Sciatic nerve (tissue), 2 donors: ENCODE measurements at places on chromosomes 3 and 15.
A peak's percentile ranks its signal among the peaks of the same experiment; 100 is the strongest.

- DNase-seq, result no peak
Observed at GRCh38 chr3:82736696-82737277, 975.3 kb upstream of the GBE1 start.

- no peak for DNase-seq
Observed at GRCh38 chr3:65158023-65158422, 470.2 kb upstream of the ADAMTS9 start.

DNA sequence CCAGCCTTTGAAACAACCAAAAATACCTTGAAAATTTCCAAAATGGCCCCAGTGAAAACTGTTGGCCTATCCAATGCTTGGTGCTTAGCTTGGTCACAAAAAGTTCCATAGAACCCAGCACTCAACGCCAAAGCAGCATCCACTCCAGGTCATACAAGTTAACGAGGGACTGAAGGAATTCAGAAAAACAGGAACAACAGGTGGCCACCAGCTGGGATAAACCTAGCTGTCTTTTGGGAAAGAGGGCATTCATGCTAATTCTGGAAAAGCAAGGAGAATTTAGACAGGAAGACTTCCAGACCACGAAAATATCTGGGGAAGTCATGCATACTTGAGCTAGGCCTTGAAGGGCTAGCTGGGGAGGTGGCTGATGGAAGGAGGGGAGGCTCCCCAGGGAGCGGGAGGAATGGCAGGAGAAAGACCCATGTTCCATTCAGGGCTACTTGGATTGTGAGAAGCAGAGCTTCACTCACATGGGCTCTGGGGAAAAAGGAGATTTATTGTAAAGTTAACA lies 28.6 kb downstream of the COLQ start:
- no peak for DNase-seq

DNA sequence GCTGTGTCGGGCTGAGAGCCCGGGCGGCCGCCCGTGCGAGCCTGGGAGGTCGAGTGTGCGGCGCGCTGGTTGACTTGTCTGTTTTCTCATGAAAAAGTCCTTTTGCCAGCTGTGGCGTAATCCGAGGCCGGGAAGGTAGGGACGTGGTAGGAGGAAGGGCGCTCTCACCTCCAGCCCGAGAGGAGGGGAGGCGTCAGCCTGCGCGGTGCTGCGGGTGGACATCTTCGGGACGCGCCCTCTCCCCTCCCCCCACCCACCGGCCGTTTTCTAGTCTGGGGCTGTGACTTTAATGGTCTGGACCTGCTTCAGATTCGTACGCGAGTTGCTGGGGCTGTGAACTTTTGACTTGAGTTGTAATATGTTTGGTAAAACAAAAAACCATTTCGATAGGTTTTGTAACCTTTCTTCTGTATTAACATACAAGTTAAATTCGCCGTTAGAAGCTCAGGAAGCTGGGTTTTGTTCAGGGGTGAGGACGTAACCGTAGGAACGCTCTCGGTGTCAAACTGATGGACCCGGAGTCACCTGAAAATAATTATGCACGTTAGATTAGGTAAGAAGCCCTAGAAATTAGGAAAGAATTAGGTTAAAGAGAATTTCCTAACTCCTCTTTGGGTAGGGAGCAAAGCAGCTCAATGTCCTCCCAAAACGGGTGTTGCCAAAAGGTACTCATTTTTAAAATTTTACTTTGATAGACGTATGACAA lies 762 bp downstream of the NCK1 start:
- peak; percentile 76 for DNase-seq

DNA sequence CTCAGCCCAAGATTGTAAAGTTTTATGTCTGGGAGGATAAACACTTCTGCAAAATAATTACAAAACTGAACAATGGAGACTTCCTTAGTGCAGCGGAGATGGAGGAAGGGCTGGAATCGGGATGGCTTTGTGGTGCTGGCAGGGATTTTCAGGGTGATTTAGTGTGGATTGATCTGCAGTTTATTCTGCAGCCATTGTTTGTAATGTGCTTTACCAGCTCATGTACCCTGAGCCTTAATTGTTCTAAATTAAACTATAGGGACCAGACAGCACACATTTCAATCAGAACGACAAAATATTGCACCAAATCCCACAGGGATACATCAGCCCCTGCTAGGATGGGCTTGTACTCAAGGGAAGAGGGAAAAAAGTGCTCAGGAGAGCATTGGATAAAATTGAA lies 103.2 kb upstream of the ONECUT1 start:
- DNase-seq, result no peak

DNA sequence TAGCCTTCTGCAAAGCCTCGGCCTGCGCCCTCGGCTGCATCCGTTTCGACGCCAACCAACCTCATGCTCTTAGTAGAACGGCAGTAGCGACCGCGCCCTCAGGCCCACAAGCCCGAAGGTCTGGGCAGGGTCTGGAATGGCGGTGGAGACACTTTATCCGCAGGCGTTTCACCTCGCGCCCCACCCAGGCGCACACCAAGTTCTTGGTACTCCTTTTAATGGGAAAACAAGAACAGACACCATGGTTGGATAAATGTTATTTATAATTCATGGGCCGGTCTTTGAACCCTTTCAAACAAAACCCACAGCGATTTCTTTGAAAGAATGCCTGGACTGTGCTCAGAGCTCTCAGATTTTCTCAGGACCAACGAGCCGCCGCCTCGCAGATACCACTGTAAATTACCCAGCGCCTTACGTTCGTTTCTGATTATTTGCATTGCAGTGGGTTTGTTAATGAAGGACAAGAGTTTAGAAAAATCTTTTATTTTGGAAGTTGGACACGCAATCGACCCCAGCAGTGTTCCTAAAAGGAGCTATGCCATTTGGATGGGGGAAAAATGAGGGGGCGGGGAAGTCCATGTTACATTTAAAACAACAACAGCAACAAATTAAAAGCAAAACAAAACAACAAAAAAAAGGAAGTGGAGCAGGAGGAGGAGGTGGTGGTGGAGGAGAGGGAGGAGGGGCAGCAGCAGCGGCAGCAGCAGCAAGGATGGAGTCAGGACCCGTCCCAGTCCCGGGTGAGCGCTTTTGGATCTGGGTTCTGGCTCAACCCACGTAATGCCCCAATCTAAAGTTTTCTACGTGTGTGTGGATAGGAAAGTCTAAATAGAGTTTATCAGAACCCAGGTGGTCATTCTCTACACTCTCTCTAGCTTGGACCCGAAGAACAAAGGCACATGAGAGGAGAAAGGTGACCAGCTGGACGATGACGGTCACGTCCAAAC lies 993 bp upstream of the ISL2 start:
- no peak for DNase-seq

DNA sequence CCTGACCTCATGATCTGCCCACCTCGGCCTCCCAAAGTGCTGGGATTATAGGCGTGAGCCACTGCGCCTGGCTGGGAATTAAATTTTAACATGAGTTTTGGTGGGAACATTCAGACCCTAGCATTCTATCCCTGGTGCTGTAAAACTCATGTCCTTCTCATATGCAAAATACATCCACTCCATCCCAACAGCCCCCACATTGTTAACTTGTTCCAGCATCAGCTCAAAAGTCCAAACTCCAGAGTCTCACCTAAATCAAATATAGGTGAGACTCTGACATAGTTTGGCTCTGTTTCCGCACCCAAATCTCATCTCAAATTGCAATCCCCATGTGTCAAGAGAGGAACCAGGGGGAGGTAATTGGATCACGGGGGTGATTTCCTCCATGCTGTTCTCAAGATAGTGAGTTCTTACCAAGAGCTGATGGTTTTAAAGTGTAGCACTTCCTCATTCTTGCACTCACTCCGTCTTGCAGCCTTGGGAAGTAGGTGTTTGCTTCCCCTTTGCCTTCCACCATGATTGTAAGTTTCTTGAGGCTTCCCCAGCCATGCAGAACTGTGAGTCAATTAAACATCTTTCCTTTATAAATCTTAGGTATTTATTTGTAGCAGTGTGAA lies 96.2 kb upstream of the PLCL2 start:
- DNase-seq, result no peak

GRCh38 chr15:81160312-81161159 lies 26.5 kb downstream of the CFAP161 start:
- DNase-seq, result peak; percentile 70

DNA sequence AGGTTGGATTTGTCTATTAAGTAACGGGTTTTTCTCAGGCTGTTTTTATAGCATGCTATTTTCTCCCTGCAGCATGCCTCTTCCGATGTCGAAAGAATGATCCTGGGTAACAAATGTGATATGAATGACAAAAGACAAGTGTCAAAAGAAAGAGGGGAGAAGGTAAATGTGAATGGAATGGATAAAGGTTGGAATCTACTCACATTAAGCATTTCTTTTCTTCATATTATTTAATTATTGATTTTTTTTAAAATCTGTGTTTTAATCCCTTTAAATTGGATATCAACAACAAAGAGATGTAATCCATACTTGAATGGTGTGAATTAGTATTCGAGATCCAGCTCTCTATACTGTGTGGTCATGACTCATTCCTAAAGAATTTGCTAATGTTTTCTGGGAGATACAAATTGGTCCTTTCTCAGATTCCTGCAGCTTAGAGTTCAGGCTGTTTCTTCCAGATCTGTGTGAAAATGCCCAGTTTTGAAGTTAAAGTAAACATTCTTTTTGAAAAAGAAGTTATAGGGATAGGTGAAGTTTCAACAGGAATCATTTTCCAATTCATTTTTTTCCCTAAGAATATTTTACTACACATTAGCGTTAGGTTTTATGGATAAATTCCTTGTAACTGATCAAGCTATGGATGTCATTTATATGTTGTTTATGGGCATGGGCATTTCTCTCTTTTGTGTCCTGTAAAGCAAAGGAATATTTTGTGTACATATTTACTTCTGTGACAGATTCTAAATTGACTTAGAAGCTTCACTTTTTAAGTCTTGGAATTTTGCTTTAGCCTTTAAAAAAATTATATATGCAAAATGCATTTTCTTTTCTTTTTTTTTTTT lies 20.8 kb upstream of the APH1B start:
- no peak for DNase-seq

GRCh38 chr15:101652098-101652785 lies at the start of gene TM2D3:
TM2D3 (minus strand) TSS chr15:101652381; CDS start chr15:101652361, 20 bp downstream.
- DNase-seq, result peak; percentile 97
